ENCODE measurements at places on chromosomes 5 and 9.

- no peak for DNase-seq
Observed at GRCh38 chr9:13627502-13627901, 348.0 kb upstream of the MPDZ start.

DNA sequence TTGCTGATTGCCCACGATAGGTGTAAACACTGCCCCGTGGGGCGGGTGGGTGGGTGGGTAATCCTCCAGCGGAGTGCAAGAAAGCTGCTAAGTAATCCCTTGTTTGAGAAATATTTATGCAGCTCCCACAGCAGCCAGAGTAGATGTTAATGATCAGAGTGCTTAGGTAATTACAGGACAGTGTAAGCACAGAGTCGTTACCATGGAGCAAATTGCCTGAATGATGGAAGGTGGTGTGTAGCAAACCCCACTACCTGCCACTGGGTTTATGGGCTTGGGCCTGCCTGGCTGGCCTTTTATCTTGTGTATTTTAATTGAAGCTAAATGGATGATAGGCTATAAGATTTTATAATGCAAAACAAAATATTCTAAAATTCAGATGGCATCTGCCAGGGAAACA lies 110.0 kb downstream of the COL5A1 start:
- no peak for DNase-seq

- no peak for DNase-seq
Observed at GRCh38 chr5:55222985-55223811, 3.9 kb downstream of the MCIDAS start.

GRCh38 chr9:76911971-76912370 lies 6.1 kb upstream of the PRUNE2 start:
- no peak for DNase-seq

- DNase-seq: no peak
Observed at GRCh38 chr9:3960661-3961144, 339.2 kb downstream of the GLIS3 start.

- DNase-seq: no peak
Observed at GRCh38 chr9:108666240-108666784, 189.5 kb downstream of the ACTL7B start.

GRCh38 chr5:180153099-180153498 lies 55.9 kb downstream of the RASGEF1C start:
- DNase-seq: no peak

GRCh38 chr9:76403352-76403751 lies 9.1 kb upstream of the RFK start:
- no peak for DNase-seq

DNA sequence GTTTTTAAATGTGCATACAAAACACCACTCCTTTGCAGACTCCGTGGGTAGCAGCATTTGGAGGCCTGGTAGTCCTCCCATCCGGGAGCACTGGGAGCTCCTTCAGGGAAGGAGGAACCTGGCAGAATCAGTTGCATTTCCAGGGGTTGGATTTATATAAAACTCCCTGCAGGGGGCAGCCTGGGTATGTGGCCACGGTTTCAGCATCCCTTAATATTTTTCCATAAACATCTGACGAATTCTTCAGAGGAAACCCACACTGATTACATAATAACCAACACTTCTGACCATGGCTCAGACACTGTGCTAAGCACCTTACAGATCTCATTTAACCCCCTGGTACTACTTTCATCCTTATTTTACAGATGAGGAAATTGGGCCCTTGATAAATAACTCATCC lies 6.1 kb upstream of the AFAP1L1 start:
- DNase-seq: no peak

DNA sequence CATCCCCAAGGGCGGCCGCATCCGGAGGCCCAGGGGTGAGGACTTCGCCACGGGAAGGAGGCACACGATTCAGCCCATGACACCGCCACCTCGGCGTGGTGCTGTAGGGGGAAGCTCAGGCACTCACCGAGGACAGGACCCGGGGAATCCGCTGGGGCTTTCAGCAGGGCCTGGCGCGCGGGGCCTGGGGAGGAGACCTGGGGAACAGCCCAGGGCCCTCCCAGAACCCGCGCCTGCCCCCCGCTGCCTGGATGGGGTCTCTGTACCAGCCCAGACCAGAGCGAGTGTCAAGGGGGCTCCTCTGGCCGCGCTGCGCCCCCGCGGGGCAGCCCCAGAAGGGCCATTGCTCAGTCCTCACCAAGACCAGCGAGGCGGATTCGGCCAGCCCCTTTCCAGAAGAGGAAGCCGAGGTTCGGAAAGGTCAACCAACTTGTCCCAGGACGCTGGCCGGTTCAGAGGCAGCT lies 12.8 kb downstream of the COL23A1 start:
- DNase-seq: no peak

Data from stimulated activated CD8-positive, alpha-beta memory T cell treated with anti-CD3 and anti-CD28 coated beads, Interleukin-15, amount 100 ng/mL, for 24 hours (primary cell).